ENCODE measurements at places on chromosomes 2 and 18. TPM values are rescaled to one million over a fixed set of nuclear protein-coding genes. Genes with fewer than 3 reads are reported as not detected.
A peak's percentile ranks its signal among the peaks of the same experiment; 100 is the strongest.

- DNase-seq: no peak
Measured at GRCh38 chr2:231270221-231271114, 72.0 kb downstream of the ARMC9 start.

GRCh38 chr2:203756161-203756560 is 49.7 kb downstream of the CD28 start:
- no peak for DNase-seq

- no peak for DNase-seq
Measured at GRCh38 chr2:63875559-63876245, 34.0 kb downstream of the UGP2 start.

DNA sequence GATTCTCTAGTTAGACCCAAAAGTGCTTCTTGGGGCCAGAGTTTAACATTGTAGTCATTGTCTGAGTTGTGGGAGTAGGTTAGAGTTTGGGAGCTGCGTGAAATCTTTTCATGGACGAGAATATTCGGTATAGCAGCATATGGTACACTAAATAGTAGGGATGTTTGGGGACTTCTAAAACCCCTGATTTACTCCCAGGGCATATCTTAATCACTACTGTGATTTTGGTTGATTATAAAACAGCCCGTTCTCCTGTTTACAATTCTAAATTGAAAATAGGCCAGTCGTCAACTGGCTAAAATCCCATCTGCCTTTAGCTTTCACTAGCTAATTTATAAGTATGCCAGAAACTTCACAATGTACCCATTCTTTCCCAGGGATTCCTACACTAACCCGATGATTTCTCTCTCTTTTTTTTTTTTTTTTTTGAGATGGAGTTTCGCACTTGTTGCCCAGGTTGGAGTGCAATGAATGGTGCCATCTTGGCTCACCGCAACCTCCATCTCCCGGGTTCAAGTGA is 44.3 kb downstream of the MOB4 start:
- DNase-seq: no peak

GRCh38 chr2:11797846-11798245 is 51.4 kb downstream of the LPIN1 start:
- DNase-seq: no peak

DNA sequence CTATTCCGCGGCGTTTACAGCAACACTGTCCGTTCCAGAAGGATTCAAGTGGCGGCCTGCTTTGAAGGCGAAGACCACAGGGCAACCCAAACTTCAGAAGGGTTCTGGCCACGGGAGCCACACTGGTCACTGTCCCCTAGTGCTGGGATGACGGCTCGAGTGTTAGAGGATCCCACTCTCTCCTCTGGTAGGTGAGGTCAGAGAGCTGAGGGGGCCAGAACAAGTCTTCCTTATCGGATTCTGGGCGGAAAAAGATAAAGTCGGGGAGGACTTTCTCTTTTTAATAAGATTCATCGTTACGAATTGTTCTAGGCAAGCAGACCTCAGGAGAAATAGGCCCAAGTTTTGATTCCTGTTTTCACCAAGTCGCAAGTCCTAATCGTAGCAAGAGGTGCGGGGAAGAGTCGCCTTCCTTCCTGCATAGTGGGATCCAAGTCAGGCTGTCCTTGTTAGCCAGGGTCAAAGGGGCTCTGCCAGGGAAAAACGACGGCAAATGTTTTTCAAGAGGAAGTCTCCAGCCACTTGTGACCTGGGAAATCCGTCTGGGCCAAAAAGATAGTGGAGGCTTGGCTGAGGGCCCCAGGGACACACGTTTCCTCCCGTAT is 864 bp upstream of the MYL12A start:
- no peak for DNase-seq

- DNase-seq: no peak
Measured at GRCh38 chr2:175135177-175135576, 32.8 kb downstream of the ATF2 start.

GRCh38 chr2:171159372-171160118 is 1.1 kb downstream of the TLK1 start:
- DNase-seq: peak; percentile 54

GRCh38 chr2:197310987-197311420 is 424 bp upstream of the ANKRD44 start:
- DNase-seq: peak; percentile 28

TTC21B gene
- total RNA-seq: 26.9 TPM

DNA sequence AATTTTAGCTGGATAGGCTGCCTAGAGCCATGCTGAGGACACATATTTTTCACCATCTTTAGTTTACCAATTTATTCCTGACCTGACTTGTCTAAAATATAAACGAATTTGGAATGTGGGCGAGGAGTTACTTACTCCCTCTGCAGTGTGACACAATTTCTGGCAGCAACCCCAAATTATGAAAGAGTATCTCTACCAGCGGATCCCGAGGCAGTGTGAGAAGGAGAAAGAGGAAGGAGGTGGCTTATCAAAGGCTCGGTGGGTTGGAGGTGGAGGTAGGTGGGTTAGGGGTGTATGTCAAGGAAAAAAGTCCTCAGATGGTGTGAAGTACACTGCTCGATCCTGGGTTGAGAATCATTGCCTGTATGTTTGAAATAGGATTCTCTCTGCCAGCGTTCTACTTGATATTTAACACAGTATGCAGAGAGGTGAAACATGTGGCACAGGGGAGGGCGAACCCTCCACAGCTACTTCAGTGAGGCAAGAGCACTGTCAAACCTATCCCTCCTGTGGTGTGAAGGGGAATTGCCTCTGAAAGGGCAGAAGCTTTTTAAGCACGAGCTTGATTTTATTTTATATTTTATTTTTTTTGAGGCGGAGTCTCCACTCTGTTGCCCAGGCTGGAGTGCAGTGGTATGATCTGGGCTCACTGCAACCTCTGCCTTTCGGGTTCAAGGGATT is 76.0 kb downstream of the RFTN2 start:
- DNase-seq: no peak

- DNase-seq: no peak
Measured at GRCh38 chr2:197079832-197080555, 153.5 kb upstream of the PGAP1 start.

- DNase-seq: no peak
Measured at GRCh38 chr2:8239531-8240088, 442.2 kb upstream of the ID2 start.

DNA sequence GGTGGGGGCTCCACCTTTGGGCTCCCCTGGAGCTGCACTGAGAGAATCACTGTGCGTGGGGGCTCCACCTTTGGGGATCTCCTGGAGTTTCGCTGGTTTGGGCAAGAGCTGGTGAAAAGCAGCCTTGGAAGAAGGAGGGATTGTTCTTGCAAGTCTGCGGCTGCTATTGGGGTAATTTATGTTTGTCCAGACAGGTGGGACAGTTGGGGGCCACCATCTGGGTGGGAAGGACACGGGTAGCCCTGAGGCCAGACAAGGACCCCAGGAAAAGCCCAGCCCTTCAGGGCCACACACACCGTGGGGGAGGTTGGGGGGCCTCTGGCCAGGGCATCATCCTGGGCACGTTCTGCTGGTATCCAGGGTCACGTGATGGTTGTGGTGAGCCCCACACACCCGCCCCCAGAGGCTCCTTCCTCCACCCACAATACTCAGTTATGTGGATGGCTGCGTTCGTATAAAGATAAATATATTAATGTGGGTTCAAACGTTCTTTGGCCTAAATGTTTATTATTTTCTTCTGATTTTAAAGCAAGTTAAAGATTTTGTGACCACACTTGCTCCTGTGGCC is 47.7 kb downstream of the TPO start:
- no peak for DNase-seq

GRCh38 chr2:163600801-163601200 is 135.0 kb downstream of the FIGN start:
- DNase-seq: peak; percentile 29

CD28 gene
- not detected for total RNA-seq

ANKRD30B gene
- not detected for total RNA-seq

- no peak for DNase-seq
Measured at GRCh38 chr2:66431846-66432587, 2.9 kb upstream of the MEIS1 start.

GRCh38 chr2:105571445-105571987 is 172.7 kb upstream of the FHL2 start:
- DNase-seq: no peak

GRCh38 chr18:62617793-62618591 is 95.2 kb downstream of the ZCCHC2 start:
- DNase-seq: no peak

MPP4 gene
- 5.3 TPM for total RNA-seq

- DNase-seq: peak; percentile 90
Measured at GRCh38 chr2:54570925-54571694, 115.0 kb downstream of the SPTBN1 start.

DNA sequence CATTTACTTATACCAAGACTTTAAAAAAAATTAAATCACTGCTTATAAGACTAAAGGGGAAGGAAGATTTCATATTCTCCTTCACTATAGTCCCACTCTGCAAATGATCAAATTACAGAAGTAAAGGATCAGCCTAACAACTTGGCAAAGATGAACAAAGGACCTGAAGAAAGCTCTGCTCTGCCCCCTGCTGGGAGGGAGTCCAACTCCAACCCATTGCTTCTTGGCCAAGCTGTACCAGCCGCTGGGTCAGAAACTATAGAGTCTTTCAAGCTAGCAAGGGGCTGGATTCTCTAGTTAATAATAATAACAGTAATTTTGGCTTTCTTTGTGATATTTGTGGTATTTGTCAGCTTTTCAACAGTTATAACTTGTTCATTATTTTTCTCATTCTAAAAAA is 927.0 kb upstream of the CRIM1 start:
- DNase-seq: no peak

DNA sequence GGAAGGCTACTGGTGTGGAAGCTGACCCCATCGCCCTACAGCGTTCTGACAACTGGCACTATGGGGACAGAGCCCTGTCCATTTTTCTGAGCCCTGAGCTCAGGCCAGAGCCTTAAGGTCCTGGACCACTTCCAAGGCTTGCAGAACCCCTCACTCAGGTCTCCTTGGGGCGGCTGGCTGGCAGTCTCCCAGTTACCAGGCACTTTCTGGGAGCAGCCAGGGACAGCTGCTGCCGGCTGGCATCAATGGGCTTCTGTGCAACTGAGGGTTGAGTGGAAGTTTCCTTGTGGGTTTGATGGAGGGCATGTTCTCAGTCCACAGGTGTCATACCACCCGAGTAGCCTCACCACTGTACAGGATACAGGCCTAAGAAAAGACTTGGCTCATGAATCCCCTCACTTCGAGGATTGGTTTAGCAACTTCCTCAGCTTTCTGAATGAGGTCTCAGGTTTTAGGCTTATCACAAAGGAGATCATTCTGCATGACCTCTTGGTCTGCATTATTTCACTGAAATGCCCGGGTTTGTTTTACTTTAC is 27.4 kb upstream of the WIPF1 start:
- no peak for DNase-seq

GALNT14 gene
- total RNA-seq: 0.21 TPM

DNA sequence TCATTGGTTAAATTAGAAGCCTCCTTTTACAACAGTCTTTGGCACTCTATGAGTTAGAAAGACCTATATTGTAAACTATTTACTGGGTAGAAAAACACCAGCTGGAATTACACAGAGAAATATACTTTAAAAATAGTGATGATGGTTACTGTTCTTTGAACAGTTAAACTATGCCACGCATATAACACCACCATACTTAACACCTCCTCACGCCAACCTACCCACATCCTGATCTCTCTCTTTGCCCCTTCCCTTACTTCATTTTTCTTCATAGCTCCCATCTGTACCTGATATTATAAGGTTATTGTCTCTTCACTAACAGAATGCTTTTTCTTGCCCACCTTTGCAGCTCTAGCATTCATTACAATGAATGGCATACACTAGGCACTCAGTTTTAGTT is 173.8 kb downstream of the DPP4 start:
- no peak for DNase-seq

- DNase-seq: no peak
Measured at GRCh38 chr2:177633910-177634294, 241.3 kb downstream of the AGPS start.

DNA sequence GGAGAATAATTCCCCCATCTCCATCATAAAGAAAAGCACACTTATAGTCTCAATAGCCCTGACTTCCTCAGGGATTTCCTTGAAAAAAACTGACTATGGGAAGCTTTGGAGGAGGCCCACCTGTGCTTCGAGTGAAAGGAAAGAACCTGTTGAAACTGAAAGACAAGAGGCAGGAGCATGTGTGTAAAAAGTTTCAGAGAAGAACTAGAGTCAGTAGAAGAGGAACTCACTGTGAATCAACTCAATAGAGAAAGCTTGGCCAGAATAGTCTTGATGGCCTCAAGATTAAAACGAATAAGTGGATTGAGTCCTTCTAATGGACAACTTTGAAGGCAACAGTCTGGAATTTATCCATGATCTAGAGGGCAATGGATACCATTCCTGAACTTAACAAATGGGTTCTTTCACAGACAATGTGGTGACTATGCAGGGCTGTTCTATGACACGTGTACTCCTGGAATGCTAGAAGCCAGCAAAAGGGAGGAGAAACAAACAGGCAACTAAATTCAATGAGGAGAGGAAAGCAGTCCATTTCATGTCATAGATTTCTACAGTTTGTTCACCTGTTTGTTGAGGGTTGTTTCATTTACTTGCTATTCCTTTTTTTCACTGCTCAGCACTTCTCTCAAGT is 442.3 kb downstream of the GRB14 start:
- DNase-seq: no peak

GRCh38 chr18:51852681-51853080 is 487.3 kb upstream of the DCC start:
- no peak for DNase-seq

GRCh38 chr2:114642166-114642770 is 199.8 kb downstream of the DPP10 start:
- no peak for DNase-seq

GRCh38 chr2:151665959-151666358 is 68.3 kb downstream of the NEB start:
- no peak for DNase-seq

DTNA gene
- 5.8 TPM for total RNA-seq

- DNase-seq: no peak
Measured at GRCh38 chr2:224241812-224242211, 160.1 kb downstream of the FAM124B start.

DNA sequence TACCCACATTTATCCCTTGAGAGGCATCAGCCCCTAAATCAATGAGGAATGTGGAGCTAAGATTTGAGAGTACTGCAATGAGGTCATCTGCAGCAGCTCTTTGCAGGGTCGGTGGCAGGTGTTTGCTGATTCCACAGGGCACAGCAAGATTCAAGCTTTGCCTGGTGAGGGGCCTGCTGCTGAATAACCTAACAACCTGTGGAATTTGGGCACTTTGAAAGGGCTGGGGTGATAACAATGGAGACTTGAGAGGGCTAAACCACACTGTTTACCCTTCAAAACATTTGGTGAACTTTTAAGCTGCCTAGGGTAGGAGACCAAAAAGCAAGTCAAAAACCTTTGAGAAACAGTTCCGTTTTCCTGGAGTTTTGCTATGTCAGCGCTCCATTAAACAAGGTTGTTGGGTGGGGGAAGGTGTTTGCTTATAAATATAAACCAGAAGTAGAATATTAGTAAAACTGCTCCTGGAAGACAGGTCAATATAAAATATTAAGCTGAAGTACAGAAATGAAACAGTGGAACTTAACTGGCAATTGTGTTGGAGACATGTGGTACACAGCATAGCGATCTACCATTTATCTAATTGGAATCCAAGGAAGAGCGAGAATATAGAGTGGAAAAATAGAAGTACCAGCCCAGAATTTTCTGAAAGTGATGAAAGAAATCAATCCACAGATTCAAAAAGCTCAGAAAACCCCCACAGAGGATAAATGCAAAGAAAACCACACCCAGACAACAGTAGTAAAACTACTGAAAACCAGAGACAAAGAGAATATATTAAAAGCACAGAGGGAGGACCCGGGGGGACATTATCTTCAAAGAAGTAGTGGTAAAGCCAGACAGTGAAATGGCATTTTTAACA is 15.7 kb downstream of the COPS8 start:
- no peak for DNase-seq
